ENCODE measurements at places on chromosomes 3 and 15.

DNA sequence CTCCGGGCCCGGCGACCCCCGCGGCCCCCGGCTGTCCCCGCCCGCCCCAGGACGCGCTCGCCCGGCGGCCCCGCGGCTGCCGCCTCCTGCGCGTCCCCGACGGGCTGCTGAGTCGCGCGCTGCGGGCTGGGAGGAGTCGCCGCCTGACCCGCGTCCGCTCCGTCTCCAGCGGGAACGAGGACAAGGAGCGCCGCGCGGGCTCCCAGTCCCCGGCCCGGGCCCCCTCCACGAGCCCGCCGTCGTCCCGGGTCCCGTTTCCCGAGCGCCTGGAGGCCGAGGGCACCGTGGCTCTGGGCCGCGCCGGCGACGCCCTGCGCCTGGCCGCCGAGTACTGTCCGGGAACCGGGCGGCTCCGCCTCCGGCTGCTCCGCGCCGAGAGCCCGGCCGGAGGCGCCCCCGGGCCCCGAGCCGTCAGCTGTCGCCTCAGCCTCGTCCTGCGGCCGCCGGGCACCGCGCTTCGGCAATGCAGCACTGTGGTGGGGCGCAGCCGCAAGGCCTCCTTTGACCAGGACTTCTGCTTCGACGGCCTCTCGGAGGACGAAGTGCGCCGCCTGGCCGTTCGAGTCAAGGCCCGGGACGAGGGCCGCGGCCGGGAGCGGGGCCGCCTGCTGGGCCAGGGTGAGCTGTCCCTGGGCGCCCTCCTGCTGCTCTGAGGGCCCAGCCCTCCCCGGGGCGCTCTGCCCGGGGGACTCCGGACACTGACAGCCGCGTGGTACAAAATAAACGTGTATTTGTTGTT is 1.5 kb downstream of the C2CD4A start:
- DNase-seq = no peak

GRCh38 chr3:45224824-45225464 is 1.1 kb downstream of the TMEM158 start:
- peak; percentile 3 for DNase-seq

- DNase-seq = no peak
Observed at GRCh38 chr3:64903006-64903405, 215.2 kb upstream of the ADAMTS9 start.

DNA sequence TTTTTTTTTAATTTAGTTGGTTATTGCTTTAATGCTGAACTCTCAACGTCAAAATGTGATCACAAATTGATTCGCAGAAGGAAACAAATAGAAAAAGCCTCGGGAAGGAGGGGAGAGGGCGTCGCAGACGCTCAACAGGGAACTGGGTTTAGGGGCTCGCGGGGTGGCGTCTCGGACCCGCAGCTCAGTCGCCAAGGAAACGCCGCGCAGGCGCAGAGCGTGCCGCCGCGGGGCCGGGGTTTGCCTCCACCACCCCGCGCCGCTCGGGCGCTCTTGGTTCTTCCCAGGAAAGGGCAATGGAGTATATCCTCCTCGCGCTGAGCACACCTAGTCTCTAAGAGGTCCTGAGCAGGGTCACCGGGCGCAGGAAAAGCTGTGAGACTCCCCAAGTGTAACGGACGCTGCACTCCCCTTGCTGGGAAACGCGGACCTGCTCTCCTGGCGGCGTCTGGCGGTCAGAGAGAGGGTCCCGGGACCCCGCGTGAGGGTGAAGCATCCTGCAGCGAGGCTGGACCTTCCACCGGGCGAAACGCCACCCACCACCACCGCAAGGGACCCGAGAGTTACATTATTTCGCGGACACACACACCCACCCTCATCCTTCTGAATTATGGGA is 753 bp downstream of the PLCH1 start:
- peak; percentile 11 for DNase-seq

- no peak for DNase-seq
Observed at GRCh38 chr3:59263152-59263551, 213.3 kb upstream of the CFAP20DC start.

GRCh38 chr3:101999177-101999779 is 150.0 kb downstream of the NFKBIZ start:
- no peak for DNase-seq

All from CD4-positive, alpha-beta T cell (primary cell).